Ecto neural progenitor cell (in vitro differentiated cells): ENCODE measurements at places on chromosomes 16 and 17.

DNA sequence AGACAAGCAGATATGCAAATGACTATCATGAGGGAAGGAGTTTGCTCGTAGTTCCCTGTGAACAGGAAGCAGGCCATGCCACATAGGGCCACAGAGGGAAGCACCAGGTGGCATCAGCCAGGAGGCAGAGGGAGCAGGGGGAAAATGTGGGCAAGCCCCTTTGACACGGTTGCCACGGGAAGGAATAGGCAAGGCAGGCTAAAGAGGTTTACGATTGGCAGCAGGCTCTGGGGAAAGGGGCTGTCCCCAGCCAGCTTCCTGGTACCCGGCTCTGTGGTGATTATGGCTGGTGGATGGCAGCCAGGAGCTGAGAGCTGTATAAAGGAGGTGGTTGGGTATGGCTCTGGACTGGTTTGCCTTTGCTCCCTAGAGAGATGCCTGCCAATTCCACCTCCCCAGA, 848 bp downstream of the CES3 start:
- DNase-seq, result no peak

GRCh38 chr17:21397341-21398190, 21.4 kb downstream of the KCNJ12 start:
- DNase-seq, result no peak

DNA sequence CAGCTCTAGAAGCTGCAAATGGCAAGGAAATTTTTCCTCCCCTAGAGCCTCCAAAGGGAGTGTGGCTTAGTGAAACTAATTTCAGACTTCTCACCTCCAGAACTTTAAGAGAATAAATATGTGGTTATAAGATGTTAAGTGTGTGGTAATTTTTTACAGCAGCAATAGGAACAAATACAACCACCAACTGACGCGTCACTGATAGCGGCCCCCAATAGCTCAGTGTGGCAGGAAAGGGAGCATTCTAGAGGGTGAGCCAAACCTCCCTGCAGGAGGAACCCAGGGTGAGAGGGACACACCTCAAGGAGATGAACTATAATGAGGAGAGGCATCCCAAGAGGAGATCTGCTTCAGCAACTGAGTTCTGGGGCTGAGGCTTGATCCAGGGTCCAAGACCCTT, 4.0 kb downstream of the CCL4 start:
- DNase-seq, result no peak

- no peak for DNase-seq
These were observed 7.7 kb upstream of the ITGA3 start for GRCh38 chr17:50048146-50048720.

- no peak for DNase-seq
These were observed 100.9 kb upstream of the MON1B start for GRCh38 chr16:77090062-77090461.

DNA sequence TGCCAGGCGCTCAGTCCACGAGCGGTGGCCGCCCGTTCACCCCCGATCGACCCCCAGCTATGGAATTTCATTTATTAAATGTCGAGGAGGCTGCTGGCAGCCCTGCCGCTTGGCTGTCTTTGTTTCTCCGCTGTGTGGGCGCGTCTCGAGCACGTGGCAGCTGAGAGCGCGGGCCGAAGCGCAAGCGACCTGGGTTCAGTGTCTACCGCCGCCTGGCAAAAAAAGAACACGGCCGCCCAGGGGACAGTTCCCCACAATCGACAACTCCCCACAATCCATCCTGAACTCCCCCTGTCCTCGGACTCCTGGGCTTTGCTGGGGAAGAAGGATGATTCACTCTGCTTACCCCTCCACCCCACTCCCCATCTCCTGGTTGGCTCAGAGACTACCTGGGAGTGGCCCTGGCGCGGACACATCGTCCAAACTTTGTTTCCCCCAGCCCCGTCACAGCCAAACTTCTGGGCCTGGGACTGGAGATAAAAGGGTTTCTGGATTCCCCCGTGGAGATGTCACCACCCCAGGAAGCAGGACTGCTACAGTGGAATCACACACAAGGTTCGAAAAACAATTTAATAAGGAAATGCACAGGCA, 1.7 kb upstream of the ANKRD13B start:
- peak; percentile 85 for DNase-seq

DNA sequence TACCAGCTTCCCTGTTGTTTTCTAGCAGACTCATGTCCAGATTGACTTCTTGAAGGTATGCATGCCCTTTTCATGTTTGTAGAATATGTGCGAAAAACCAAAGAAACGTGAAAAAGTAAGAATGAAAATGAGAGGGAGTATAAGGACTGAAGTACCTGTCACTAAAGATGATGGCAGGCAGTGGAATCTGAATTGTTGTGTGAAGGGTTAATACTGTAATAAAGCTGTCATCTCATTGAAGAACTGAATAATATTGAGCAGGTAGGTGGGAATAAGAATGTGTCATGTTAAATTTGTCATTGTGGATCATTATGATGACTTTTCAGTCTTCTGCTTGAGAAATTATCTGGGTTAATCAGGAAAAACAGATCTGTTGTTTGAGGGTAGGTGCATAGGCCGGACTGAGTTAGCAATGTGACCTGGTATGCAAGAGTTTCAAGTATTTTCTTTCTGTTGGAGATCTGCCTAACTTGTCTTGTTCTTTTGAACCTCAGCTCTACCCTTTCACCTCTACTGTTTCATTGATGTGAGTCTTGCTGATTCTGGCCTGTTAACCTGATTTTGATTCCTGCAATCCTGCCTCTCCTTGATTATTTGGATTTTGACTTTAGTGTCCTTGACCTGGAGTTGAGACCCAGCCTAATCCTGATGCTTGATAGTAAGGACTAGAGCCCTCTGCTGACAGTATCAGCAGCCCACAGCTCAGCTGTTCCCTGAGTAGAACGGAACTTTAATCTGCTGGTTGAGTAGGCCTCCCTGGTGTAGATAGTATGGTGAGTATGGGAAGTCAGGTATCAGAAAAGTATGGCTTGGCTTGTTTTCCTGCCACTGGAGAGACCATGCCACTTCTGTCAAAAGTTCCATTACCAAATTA, 64.6 kb downstream of the MAP2K4 start:
- no peak for DNase-seq

DNA sequence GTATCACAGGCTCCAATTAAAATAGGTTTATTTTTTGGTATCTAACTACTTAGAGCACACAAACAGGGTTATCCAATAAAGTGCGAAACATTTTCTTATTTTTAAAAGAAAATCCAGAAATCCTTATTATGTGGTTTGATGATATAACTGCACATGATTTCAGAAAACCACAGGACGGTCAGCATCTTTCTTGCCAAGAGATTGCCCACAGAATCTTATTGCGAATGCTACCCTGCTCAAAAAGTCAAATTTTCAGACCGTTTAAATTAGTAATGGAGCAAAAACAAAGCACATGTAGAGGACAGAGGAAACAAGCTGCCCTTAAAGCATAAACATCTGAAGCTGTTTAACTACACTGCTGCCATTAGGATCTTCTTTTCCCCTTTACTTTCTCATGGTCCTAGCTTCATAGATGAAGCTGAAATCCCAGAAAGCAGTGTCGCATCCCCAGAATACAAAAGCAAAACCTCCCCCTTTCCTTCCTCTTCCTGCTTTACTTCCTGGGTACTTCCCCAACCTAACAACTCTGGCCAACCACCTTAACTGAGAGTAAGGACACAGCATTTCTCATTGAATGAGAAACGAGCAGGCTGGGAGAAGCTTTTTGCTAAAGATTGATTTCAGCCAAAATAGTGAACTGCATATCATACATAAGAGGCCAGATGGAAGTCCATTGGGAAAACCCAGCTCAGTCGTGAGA, 43.7 kb downstream of the CMTM4 start:
- no peak for DNase-seq

- DNase-seq, result no peak
These were observed 149.9 kb downstream of the SLC39A11 start for GRCh38 chr17:72942579-72942978.

- no peak for DNase-seq
These were observed 3.7 kb downstream of the GUCY2D start for GRCh38 chr17:8005967-8006730.

- no peak for DNase-seq
These were observed 5.8 kb downstream of the NUP88 start for GRCh38 chr17:5413682-5414081.
